ENCODE measurements at places on chromosomes 1 and 21. TPM values are rescaled to one million over a fixed set of nuclear protein-coding genes. Genes with fewer than 3 reads are reported as not detected.

BEND5 gene
- total RNA-seq = 1.6 TPM

GRCh38 chr1:9231648-9232332 lies 2.8 kb upstream of the H6PD start:
- DNase-seq = no peak

GRCh38 chr1:236465959-236466303 lies 57.9 kb upstream of the LGALS8 start:
- DNase-seq = no peak

GRCh38 chr1:79325705-79326104 lies 319.2 kb upstream of the ADGRL4 start:
- DNase-seq = no peak
